Pancreas (tissue), 10 donors: ENCODE measurements at places on chromosomes 5 and 9. TPM values are rescaled to one million over a fixed set of nuclear protein-coding genes. Genes with fewer than 3 reads are reported as not detected.

The ROPN1L gene
- 1.0 TPM for total RNA-seq

The GABRB2 gene
- not detected for total RNA-seq

The PTPRD gene
- total RNA-seq: 21.7 TPM

The SOX30 gene
- not detected for total RNA-seq

- H3K27ac ChIP-seq: no peak overlapping the region
- H3K4me1 ChIP-seq: no peaks in the 10 kb centered on the region
- no peaks in the 10 kb centered on the region for H3K27me3 ChIP-seq
Observed at GRCh38 chr9:35277171-35277520, 115.3 kb downstream of the UNC13B start.

DNA sequence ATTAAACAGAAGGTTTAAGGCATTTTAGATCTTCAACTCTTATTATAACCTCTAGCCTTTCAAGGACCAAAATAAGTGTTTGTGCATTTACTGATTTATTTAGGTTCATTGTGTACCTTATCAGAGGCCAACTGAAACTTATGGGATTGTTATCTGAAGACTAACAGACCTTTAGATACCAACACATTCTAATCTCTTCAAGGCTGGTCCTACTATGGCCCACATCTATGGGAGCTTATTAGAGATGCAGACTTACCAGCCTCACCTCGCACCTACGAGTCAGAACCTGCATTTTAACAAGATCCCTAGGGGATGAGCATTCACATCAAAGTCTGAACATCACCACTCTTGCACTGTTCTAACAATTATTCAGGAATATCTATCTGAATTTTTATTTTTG, 1.9 kb downstream of the IARS1 start:
- no peak for DNase-seq
- peaks cover 9% of the 10 kb centered on the region for H3K4me1 ChIP-seq

GRCh38 chr5:127870914-127871313, 167.7 kb downstream of the CCDC192 start:
- H3K36me3 ChIP-seq: no peaks in the 10 kb centered on the region
- no peaks in the 10 kb centered on the region for H3K27me3 ChIP-seq
- DNase-seq: no peak
- no peaks in the 10 kb centered on the region for H3K4me1 ChIP-seq
- no peak overlapping the region for H3K4me3 ChIP-seq

DNA sequence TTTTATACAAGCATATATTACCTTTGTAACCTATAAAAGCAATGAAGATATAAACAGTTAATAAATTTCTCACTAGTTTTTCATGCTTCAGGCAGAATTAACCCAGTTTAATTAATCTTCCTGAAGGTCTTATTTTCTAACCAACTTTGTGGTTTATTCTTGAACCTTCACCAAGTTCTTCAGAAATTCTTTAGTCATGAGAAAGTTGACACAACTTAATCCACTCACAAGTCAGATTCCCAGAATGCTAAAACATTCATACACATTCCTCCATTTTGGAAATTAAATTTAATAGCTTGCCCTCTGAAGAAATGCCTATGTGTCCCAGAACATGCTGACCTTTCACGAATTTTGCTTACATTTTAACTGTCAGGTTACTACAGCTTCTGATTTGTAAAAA, 105.4 kb upstream of the PAM start:
- no peak for DNase-seq
- no peaks in the 10 kb centered on the region for H3K36me3 ChIP-seq
- H3K4me3 ChIP-seq: no peak overlapping the region
- no peaks in the 10 kb centered on the region for H3K27me3 ChIP-seq

DNA sequence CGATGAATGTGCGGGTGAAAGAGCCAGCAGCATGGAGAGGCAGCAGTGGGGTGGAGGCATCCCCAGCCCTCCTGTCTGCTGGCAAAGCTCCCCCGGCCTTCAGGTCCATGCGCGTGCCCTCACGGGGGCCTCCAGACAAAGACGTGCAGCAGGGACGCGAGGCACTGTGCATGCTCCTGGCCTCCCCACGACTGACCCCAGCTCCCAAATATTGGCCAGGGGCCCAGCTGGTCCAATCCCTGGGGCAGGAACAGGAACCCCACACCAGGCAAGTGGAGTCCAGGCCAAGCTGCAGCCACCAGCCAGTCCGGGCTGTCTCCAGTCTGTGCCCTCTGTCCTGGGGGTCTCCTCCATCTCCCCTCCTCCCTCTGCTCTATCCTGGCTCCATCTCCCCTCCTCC, 33.5 kb upstream of the LRRC14B start:
- H3K4me1 ChIP-seq: no peaks in the 10 kb centered on the region
- H3K36me3 ChIP-seq: no peaks in the 10 kb centered on the region
- H3K4me3 ChIP-seq: no peak overlapping the region
- no peak for DNase-seq
- no peaks in the 10 kb centered on the region for H3K27me3 ChIP-seq
- no peak overlapping the region for H3K27ac ChIP-seq

DNA sequence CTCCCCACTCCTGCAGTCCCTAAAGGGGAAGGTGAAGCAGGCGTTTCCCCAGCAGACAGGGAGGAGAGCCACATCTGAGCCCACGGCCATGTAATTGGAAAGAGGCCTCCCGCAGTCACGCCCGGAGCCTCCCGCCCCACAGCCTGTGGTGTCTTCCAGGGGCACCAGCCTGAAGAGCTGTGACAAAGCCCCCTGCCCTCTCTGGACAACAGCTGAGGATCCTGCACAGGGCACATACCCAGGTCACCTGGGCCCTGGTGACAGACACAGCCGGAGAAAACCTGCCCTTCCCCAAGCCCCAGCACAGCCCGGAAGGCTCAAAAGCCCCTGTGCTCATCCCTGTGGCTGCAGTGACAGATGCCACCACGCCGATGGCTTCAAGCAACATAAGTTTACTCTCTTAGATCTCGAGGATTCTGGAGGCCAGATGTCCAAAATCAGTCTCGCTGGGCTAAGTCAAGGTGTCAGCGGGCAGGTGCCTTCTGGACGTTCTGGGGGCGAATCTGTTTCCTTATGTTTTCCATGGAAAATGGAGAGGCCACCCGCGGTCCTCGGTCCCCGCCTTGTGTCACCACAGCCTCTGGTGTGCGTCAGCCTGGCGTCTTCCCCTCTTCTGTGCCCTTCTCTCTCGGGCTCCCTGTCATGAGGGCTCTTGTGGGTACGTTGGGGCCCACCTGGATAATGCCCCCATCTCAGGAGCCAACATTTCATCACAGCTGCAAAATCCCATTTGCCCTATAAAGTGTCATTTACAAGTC, 71.5 kb downstream of the PSMB7 start:
- H3K27me3 ChIP-seq: no peaks in the 10 kb centered on the region
- H3K4me1 ChIP-seq: no peaks in the 10 kb centered on the region
- DNase-seq: no peak
- no peak overlapping the region for H3K27ac ChIP-seq
